ENCODE measurements at places on chromosomes 11 and 22.

DNA sequence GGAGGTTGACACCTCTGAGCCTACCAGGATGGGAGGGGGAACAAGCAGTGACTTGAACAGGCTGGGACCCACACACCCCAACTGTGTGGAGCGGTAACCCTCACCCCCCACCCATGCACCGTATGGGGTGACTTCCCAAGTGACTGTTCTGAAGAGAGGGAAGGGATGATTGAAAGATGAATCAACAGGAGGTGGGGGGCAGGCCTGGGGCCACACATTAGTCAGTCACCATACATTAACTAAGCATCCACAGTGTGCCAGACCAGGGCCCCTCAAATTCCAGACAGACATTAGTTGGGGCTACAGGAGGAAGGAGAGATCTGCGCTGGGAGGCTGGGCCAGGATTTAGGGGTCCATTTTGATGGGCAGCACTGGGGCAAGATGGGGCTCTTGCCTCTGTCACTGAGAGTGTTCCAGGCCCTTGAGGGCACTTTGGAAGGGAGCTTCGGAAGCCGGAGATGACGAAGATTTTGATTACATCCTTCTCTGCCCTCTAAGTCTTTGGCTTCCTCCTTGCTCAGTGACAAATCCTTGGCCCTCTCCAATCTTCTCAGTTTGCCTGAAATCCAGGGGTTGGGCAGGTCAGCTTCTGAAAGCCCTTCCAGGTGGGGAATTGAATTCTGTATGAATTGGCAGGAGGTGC lies 966 bp downstream of the SMTN start:
- H3K27me3 ChIP-seq = no peaks in the 10 kb centered on the region
- H3K4me1 ChIP-seq = peaks cover 57% of the 10 kb centered on the region
- DNase-seq = no peak
- peak overlapping the region; percentile 80 for H3K4me3 ChIP-seq

- DNase-seq = no peak
- H3K4me1 ChIP-seq = peaks cover 21% of the 10 kb centered on the region
- no peak overlapping the region for H3K4me3 ChIP-seq
- H3K27me3 ChIP-seq = no peaks in the 10 kb centered on the region
- H3K27ac ChIP-seq = no peak overlapping the region
Observed at GRCh38 chr22:32048069-32048468, 5.0 kb downstream of the SLC5A1 start.

GRCh38 chr11:73991471-73992006 lies 8.9 kb upstream of the UCP2 start:
- H3K4me3 ChIP-seq = no peak overlapping the region
- H3K36me3 ChIP-seq = no peaks in the 10 kb centered on the region
- DNase-seq = no peak
- no peak overlapping the region for H3K27ac ChIP-seq
- no peaks in the 10 kb centered on the region for H3K27me3 ChIP-seq

- peaks cover 14% of the 10 kb centered on the region for H3K4me1 ChIP-seq
- H3K27ac ChIP-seq = no peak overlapping the region
- H3K4me3 ChIP-seq = no peak overlapping the region
- DNase-seq = no peak
Observed at GRCh38 chr11:69698362-69698761, 5.5 kb downstream of the FGF19 start.
